SJSA1 (cell line): ENCODE measurements at places on chromosomes 13 and 19.

DNA sequence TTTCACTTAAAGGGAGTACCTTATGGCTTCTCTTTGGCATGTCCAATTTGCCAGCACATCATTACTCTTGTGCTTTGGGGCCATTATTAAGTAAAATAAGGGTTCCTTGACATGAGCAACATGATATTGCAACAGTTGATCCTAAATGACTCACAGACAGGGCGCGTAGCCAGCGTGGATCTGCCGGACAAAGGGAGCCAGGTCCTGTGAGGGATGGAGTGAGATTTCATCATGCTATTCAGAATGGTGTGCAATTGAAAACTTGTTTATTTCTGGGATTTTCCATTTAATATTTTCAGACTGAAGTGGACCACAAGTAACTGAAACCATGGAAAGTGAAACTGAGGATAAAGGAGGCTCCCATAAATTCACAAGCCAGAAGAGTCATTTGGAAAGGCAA lies 48.6 kb upstream of the WASF3 start:
- DNase-seq: no peak

DNA sequence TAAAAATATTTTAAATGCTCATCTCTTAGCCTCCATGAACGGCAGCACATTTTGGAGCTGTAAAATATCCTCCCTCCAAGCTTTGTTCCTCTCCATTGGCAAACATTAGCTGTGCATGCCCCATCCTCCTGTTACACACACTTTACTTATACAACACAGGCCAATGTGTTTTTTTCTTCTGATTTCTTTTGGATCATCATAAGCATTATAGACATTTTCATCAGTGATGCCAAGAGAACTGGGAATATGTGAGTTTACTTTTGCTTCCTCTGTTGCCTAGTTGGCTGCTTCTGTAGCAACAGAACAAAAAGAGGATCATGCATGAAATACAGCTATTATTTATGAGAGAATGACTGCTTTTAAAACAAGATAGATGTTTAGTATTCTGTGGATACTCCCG lies 142.6 kb downstream of the PCDH9 start:
- no peak for DNase-seq

DNA sequence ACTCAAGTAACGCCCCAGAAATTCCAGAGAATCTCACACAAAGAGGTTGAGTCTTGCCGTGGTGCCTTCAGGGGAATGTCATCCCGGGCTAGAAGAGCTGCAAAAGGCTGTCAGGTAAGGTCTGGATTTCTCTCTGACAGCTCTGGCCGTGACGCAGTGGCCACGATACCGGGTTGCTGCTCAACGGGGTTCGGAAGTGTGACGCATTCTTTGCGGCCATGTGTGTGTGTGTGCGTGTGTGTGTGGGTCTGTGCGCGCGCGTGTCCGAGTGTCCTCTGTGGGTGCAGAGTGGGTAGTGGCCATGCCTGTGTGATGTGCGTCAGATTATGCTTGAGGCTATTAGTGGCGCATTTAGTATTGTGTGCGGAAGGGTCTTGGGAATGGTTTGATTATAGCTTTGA lies 306 bp downstream of the ZNF540 start:
- peak; percentile 21 for DNase-seq

- no peak for DNase-seq
Observed at GRCh38 chr13:40639221-40639681, 27.2 kb downstream of the FOXO1 start.

GRCh38 chr19:28331596-28331995 lies 881.4 kb downstream of the UQCRFS1 start:
- no peak for DNase-seq

GRCh38 chr19:55301459-55302317 lies 17.9 kb downstream of the BRSK1 start:
- DNase-seq: peak; percentile 71

DNA sequence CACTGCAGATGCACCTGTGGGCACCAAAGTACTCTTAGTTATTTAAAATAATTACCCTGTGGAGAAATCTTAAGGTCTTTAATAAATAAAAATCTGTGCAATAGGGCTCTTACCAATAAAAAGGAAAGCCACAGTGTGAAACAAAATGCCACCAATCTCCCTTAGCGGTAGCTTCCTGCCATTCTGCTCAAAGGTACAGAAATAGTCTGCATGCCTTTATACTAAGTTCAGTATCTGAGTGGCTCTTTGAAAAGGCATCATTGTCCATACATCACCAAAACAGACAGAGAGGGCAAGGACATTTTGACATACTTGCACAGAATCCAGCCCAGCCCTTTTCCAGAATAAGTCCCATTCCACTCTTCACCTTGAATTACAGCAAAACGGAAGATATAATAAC lies 161.0 kb downstream of the KLF12 start:
- no peak for DNase-seq

DNA sequence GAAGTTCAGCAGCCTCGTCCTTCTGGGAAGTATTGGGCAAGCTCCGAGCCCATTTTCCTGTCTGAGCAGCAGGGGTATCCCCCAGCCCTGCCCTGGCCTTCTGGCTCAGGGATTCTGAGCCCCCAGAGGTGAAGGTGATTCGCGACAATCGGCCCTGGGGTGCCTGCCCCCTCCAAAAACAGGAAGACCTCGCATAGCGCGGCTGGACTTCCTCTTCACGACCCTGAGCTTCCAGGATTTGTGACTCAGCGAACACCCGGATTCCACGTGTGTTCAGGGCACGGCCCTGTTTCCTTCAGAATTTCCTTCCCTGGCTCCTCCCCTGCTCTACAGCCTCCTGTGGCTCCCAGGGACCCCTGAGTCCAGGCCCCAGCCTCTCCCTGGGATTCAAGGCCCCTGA lies at the start of gene SEMA6B:
SEMA6B (minus strand) TSS at position 116 of the 400 bp plus-strand sequence. CDS start 1,227 bp downstream, outside the sequence.
- no peak for DNase-seq

GRCh38 chr13:36673352-36673751 lies 468 bp upstream of the SERTM1 start:
- no peak for DNase-seq
